Activated CD4-positive, alpha-beta T cell treated with anti-CD3 and anti-CD28 coated beads, Interleukin-2, amount 50 U/mL, for 24 hours (primary cell): ENCODE measurements at places on chromosomes 7 and 10.

DNA sequence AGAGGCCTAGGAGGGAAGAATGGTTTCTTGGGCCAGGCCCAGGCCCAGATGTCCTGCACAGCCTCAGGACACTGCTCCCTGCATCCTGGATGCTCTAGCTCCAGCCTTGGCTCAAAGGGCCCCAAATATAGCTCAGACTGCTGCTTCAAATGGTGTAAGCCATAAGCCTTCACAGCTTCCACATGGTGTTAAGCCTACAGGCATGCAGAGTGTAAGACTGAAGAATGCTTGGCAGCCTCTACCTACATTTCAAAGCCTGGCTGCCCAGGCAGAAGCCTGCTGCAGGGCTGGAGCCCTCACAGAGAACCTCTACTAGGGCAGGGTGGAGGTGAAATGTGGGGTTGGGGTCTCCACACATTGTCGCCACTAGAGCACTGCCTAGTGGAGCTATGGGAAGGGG is 118.1 kb downstream of the TPK1 start:
- DNase-seq = no peak

DNA sequence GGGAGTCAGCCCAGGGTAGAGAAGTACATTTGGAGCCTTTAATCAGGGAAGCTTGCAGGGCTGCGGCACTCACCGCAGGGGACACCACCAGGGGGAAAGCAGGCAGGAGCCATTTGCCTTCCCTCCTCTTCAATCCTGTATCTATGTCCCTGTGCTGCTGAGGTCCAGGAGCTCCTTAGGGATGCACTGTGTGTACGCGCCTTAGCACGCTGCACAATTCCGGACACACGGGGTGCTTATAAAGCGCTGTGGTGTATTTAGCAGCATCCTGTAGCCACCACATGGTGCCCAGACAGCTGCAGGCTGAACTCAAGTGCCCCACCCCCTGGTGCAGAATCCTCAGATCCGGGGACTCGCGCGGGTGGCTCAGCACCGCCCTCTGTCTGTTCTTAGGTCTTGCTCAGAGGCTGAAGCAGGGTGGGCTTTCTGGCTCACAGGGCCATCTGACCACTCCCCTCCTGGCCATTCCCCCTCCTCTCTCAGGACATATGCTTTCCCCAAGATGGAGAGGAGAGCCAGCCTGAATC is 421.4 kb downstream of the SDK1 start:
- DNase-seq = no peak

DNA sequence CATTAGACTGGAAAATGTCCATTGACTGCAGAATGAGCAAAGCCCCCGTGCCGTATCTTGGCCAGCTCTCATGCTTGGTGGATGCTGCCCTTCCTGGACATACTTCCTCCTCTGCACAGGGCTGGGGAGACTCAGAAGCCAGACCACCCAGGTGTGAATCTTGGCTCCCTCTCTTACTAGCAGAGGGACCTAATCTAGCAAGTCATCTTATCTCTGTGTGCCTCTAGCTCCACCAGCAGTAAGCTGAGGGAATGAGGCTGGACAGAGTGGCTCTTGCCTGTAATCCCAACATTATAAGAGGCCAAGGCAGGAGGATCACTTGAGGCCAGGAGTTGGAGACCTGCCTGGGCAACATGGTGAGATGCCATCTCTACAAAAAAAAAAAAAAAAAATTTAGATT is 173.8 kb upstream of the GHITM start:
- DNase-seq = no peak

DNA sequence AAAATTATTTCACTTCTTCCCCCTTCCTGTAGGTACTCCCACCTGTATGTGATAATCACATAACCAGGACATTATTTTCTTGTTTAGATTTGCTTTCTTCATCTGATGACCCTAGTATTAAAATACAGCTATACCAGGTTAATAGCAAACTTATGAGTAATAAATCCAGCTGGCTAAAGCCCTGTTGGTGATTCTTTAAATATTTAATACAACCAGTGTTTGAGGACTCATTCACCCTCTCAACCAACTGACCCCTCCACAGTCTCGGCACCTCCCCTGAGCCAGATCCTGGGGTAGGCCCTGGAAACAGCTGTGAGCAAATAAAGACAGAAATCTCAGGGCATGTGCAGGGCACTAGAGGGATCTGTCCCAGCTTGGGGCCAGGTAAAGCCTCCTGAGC is 58.5 kb downstream of the BLNK start:
- no peak for DNase-seq

DNA sequence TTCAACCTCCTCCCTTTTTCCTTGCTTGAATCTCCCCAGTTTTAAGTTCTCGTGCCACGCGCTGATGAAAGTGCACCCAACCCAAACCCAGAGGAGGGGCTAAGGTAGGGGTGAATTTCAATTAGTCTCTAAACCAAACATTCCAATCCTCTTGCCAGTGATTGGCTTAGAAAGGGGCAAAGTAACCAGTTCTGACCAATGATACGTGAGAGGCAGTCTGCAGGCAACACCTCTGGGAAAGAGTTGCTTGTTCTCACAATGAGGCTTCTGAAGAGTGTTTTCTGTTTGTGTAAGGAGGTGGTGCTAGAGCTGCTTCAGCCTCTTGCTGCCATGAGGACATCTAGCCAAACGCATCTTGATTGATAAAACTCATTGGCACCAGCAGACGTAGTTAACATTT is 21.8 kb downstream of the SLC35G1 start:
- no peak for DNase-seq

DNA sequence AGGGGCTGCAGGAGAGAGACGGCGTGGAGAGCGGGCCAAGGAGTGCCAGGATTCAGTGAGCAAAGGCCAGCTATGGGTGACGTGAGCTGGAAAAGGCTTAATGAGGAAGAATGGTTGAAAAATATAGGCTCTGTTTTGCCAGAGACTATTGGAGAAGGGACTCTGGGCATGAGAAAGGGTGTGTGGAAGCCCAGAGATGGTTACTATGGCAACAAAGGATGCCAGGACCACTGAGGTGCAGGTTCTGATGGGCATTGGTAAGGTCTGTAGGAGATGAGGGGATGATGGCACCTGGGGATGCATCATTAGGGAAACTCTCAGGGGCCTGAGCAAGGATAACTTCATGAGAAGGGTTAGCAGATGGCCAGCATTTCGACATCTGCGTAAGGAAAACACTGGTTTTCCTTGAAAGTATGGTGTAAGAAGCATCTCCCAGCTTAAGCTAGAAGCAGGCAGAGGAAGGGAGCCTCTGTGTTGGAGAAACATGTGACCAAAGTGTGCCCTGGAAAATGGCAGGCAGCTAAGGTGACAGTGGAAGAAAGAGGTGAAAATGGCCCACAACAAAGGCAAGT is 21.6 kb upstream of the FAM180A start:
- DNase-seq = no peak

DNA sequence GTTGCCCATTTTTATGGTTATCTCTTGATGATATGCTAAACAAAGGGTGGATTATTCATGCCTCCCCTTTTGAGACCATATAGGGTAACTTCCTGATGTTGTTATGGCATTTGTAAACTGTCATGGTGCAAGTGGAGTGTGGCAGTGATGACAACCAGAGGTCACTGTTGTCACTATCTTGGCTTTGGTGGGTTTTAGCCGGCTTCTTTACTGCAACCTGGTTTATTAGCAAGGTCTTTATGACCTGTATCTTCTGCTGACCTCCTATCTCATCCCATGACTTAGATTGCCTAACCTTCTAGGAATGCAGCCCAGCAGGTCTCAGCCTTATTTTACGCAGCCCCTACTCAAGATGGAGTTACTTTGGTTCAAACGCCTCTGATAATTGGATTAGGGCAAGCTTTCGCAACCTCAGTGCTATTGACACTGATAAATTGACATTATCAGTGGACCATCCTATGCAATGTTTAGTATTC is 36.9 kb downstream of the BAG3 start:
- DNase-seq = no peak

DNA sequence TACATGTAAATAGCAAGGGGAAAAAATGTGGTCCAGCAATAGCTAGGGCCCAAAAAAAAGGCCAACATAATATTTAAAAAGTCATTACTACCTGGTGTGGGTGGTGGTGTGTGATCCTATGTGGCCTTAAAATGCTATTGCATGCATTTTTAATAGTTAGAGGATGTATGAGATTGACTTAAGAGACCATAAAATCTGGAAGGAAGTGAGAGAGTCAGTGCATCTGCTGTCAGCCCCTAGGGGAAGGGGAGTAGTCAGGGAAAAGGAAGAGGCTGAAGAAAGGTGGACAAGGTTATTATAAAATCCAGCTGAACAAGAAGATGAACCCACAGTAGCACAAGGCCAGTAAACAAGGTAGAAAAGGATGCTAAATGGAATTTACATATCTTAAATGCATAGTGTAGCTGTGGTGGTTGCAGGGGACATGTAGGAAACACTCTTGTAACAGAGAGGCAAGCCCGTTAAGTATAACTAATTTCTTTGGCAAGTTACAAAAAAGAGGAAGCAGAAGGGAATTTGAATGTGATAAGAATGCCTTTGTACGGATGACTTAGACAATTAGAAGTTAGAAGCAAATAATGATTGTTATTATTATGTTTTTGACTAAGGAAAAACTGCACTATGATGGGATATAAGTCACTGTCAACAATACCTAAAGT is 11.9 kb upstream of the NDUFA5 start:
- no peak for DNase-seq

DNA sequence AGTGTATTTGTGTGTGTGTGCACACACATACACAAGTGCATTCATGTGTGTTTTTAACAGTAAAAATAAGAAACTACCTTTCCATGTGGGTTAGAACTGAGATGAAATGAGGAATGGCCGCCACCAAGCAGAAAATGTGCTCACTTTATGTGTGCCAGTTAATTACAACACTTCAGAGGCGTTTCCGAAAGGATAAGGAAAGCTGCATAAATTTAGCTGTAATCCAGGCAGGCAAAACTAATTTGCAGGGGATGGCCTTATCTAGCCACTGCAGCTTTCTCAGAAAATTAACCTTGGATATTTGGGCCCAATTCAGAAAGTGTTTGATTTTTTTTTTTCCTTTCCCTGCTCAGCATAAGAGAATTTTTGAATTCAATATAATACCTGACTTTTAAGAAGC is 328.8 kb upstream of the PHF14 start:
- no peak for DNase-seq

GRCh38 chr10:111822661-111823060 is 360.9 kb downstream of the GPAM start:
- no peak for DNase-seq

GRCh38 chr10:89278900-89279392 is 22.9 kb upstream of the IFIT2 start:
- no peak for DNase-seq

- DNase-seq = no peak
Observed at GRCh38 chr10:3850999-3851937, 66.3 kb upstream of the KLF6 start.

GRCh38 chr10:28922127-28922526 is 244.8 kb downstream of the BAMBI start:
- no peak for DNase-seq

GRCh38 chr10:98589691-98590090 is 143.0 kb upstream of the HPS1 start:
- DNase-seq = no peak

DNA sequence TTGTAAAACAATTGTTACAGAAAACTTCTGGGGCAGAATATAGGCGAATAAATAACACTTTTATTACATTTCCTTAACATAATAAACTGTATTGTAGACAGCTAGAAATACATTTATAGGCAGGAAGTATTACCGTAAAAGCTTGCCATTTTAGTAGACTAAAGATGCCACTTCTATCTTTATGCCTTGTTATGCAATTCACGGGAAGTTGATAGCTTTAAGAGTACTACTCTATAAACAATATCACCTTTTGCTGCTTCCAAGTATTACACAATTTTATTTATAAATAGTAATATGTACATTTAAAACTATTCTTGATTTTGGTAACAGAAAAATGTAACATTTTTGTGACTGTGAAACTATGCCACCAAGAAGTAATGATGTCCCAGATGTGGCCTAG is 37.9 kb downstream of the PALS2 start:
- no peak for DNase-seq

GRCh38 chr7:143518521-143518920 is 40.8 kb downstream of the TAS2R41 start:
- no peak for DNase-seq

- no peak for DNase-seq
Observed at GRCh38 chr7:105118612-105119600, 104.9 kb downstream of the KMT2E start.

GRCh38 chr7:32298408-32299132 is 191.6 kb downstream of the LSM5 start:
- DNase-seq = no peak

DNA sequence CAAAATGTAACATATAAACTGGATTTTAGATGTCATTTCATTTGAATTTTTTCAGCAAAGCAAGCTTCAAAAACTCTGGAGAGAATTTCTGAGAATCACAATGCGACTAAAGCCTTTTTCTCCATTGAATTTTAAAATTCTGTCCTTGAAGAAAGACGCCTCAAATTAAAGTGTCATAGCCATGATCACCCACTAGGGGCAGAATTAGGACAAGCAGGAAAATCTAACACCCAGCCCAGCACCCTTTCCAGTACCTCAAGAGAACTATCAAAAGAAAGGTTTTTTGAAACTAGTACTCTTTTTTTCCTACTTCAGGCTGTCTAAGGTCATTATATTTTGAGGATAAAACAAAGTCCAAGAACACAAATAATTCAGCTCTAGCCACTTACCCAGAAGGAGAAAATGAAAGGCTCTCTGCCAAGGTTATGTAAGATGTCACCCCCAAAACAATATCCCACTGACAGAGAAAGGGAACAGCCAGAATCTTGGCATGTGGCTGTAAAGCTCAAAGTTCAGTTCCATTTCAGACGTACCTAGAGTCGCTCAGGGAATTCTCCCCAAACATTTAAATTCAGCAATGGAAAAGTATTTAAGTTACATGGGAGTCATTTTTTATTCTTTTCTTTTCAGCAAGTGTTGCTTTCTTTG is 299.4 kb downstream of the SNX13 start:
- no peak for DNase-seq

GRCh38 chr7:56009695-56010094 is 41.5 kb downstream of the PSPH start:
- DNase-seq = no peak

- DNase-seq = no peak
Observed at GRCh38 chr7:82305347-82306005, 138.1 kb downstream of the CACNA2D1 start.

GRCh38 chr7:116087291-116087690 is 56.7 kb upstream of the TFEC start:
- no peak for DNase-seq

DNA sequence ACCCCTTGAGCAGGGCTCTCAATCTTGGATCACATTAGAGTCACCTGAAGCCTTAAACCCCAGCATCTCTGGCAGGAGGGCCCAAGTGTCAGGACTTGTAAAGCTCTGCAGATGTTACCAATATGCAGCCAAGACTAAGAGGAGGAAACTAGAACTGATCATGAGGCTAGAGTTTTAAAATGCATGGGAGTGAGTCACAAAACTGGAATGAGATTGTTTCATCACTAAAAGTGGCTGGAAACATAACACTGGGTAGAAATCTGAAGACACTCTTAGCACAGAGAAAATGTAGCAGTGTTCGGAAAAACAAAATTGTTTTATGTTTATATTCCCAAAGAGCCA is 63.3 kb upstream of the GHITM start:
- no peak for DNase-seq

- DNase-seq = no peak
Observed at GRCh38 chr10:19971343-19972052, 155.3 kb downstream of the PLXDC2 start.
